ENCODE measurements at places on chromosomes 7 and 10.

GRCh38 chr10:43044961-43045621, 31.8 kb upstream of the RET start:
- no peak for DNase-seq

GRCh38 chr10:4632757-4633156, 193.2 kb upstream of the AKR1E2 start:
- DNase-seq: no peak

GRCh38 chr7:142916508-142916907, 17.0 kb downstream of the TRPV5 start:
- no peak for DNase-seq

DNA sequence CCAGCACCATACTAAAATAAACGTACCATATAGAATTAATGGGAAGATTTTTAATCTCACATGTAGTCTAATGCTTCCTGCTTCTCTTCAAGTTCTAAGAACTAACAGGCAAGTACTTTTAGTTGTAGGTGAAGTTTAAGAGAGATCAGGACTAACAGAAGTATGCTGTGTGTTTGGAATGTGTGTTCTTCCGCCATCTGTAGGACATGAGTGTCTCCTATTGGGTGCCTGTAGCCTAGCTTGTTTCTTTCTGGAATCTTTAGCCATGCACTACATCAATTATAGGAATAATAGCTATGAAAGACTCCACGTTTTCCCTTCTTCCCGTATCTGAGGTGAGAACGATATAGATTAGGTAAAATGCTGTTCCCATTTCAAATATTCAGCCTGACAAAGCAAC, 140.2 kb upstream of the AHR start:
- DNase-seq: no peak

GRCh38 chr7:127794136-127794535, 142.1 kb downstream of the SND1 start:
- peak; percentile 54 for DNase-seq

GRCh38 chr10:114662646-114663217, 4.7 kb upstream of the ABLIM1 start:
- peak; percentile 69 for DNase-seq

- DNase-seq: no peak
Measured at GRCh38 chr7:102273749-102274712, 12.6 kb upstream of the SH2B2 start.

GRCh38 chr10:123135415-123136141, at the start of gene HMX3:
HMX3 (plus strand) TSS chr10:123135970; CDS start chr10:123136051, 81 bp downstream.
- DNase-seq: no peak

- peak; percentile 42 for DNase-seq
Measured at GRCh38 chr10:52818019-52818418, 45.4 kb upstream of the MBL2 start.

- no peak for DNase-seq
Measured at GRCh38 chr7:55770778-55771177, 91.8 kb downstream of the SEPTIN14 start.

GRCh38 chr7:142442396-142442795, 184.5 kb upstream of the PRSS58 start:
- no peak for DNase-seq

- DNase-seq: no peak
Measured at GRCh38 chr7:75732764-75733630, 5.7 kb downstream of the HIP1 start.

Measured in G401 (cell line).